ENCODE measurements at places on chromosomes 7 and 10. TPM values are rescaled to one million over a fixed set of nuclear protein-coding genes. Genes with fewer than 3 reads are reported as not detected.
A peak's percentile ranks its signal among the peaks of the same experiment; 100 is the strongest.

Gene CFAP46
- polyA plus RNA-seq: 7.0 TPM

- DNase-seq: no peak
Observed at GRCh38 chr10:91665842-91666241, 33.0 kb upstream of the PPP1R3C start.

DNA sequence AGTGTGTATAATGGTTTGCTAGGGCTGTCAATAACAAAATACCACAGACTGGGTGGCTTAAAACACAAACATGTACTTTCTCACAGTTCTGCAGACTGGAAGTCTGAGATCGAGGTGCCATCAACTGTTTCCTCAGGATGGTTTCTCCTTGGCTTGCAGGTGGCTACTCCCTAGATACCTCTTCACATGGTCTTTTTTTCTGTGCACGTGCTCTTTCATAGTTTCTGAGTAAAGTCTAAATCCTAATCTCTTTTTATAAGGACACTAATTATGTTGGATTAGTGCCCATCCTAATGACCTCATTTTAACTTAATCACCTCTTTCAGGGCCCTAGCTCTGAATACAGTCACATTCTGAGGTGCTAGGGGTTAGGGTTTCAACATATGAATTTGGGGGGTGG lies 65.9 kb downstream of the AMPH start:
- DNase-seq: no peak

Gene OR6V1
- polyA plus RNA-seq: not detected

Gene PALS2
- 11.3 TPM for polyA plus RNA-seq

Gene C1GALT1
- 47.4 TPM for polyA plus RNA-seq

Gene PNLIP
- polyA plus RNA-seq: not detected

Gene SLC39A12
- polyA plus RNA-seq: not detected

DNA sequence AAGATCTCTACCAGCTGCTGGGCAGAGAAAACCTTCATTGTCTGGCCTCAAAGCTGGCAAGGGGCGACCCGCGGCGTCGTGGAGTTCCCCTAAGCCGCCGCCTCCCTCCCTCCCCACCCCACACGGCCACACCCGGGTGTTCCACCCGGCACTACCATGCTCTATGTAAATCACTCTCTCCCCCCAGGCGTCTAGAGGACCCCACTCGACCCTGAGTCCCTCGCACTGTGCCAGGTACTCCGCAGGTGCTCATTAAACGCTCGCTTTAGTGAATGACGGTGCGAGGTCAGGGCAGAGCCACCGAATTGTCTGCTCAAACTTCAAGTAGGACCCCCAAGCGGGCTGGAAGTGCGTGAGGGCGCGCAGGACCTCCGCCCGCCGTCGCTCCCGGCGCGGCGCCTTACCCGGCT lies 628 bp downstream of the PARP12 start:
- DNase-seq: no peak

Gene PCLO
- 10.2 TPM for polyA plus RNA-seq

DNA sequence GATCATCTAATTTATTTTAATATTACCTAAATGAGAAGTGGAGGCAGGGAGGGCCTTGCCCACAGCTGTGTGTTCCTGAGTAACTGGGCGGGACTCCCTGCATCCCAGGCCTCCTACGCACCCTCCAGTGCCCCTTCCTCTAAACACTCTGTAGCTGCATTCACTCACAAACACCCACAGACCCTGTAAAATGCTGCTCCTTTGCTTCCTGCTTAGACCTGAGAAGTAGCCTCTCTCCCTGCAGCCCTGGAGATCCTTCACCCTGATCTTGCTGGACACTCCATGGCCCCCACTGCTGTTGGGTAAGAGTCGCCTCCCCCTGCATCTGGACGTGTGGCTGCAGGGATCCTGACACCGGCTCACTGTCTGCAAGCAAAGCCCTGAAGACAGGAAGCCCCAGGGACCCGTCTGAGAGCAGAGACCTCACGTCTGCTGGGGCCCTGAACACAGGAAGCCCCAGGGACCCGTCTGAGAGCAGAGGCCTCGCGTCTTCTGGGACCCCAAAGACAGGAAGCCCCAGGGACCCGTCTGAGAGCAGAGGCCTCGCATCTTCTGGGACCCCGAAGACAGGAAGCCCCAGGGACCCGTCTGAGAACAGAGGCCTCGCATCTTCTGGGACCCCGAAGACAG lies 589.8 kb downstream of the DNAJB6 start:
- no peak for DNase-seq

- DNase-seq: no peak
Observed at GRCh38 chr7:40873248-40873647, 738.4 kb downstream of the SUGCT start.

GRCh38 chr7:151020231-151020630 lies 4.1 kb downstream of the ATG9B start:
- no peak for DNase-seq

Gene ASIC3
- 0.83 TPM for polyA plus RNA-seq

Gene GAD2
- polyA plus RNA-seq: 2.2 TPM

Gene NKX1-2
- not detected for polyA plus RNA-seq

- DNase-seq: no peak
Observed at GRCh38 chr10:50373821-50374501, 122.6 kb upstream of the ASAH2 start.

GRCh38 chr7:124275411-124275810 lies 242.5 kb upstream of the TMEM229A start:
- no peak for DNase-seq

- peak; percentile 32 for DNase-seq
Observed at GRCh38 chr10:63573068-63573697, 52.0 kb downstream of the REEP3 start.

- no peak for DNase-seq
Observed at GRCh38 chr7:100675105-100675451, 1.5 kb downstream of the GNB2 start.

GRCh38 chr10:5975641-5976473 lies 1.5 kb downstream of the IL15RA start:
- DNase-seq: no peak

- no peak for DNase-seq
Observed at GRCh38 chr7:16801111-16801542, 3.7 kb downstream of the AGR2 start.
